ENCODE measurements at places on chromosomes 6 and 20.

- no peak for DNase-seq
Observed at GRCh38 chr6:135627092-135627715, 129.7 kb upstream of the AHI1 start.

- no peak for DNase-seq
Observed at GRCh38 chr6:22666586-22666985, 97.2 kb downstream of the HDGFL1 start.

- no peak for DNase-seq
Observed at GRCh38 chr6:40492187-40492586, 95.0 kb downstream of the LRFN2 start.

DNA sequence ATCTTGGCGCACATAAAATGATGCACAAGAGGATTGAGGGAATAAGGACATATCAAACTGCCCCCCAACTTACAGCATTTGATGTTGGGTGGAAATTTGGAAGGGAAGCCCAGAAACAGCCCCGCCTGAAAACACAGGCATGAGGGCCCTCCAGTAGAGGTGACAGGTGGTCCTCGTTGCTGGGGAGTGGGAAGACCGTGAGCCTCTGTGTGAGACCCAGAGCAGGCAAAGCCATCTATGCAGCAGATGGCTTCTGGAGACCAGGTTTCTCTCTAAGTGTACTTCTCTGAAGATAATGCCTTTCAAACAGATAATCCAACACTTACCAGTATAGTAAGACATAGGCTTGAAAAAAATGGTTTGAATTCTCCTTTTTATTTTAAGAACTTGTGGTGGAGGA is 132.2 kb upstream of the INSM1 start:
- DNase-seq = no peak

GRCh38 chr6:84867521-84867920 is 103.1 kb upstream of the TBX18 start:
- DNase-seq = no peak

DNA sequence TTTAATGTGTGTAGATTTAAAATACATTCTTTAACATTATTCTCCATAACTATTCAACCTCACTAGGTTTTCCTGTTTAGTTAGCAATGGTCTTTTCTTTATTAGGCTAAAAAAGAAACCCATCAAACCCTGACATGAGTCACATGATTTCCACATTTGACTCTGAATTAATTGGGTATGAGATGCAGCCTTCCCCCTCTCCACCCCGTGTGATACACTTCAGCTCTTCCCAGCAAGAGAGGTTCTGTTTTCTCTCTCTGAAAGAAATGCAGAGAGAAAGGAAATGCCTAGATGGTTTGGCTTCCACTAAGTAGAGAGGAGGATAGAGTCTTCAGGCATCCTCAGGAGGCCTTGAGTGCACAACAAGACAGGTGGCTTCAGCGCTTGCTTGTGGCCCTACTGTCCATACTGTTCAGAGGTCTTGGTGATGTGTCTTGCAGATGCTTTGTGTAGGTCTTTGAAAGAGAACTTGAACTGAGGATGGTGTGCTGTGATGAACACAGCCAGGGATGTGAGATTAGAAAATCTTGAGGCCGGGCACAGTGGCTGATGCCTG is 17.3 kb downstream of the FARS2 start:
- no peak for DNase-seq

GRCh38 chr6:71510057-71510713 is 221.6 kb downstream of the OGFRL1 start:
- DNase-seq = no peak

DNA sequence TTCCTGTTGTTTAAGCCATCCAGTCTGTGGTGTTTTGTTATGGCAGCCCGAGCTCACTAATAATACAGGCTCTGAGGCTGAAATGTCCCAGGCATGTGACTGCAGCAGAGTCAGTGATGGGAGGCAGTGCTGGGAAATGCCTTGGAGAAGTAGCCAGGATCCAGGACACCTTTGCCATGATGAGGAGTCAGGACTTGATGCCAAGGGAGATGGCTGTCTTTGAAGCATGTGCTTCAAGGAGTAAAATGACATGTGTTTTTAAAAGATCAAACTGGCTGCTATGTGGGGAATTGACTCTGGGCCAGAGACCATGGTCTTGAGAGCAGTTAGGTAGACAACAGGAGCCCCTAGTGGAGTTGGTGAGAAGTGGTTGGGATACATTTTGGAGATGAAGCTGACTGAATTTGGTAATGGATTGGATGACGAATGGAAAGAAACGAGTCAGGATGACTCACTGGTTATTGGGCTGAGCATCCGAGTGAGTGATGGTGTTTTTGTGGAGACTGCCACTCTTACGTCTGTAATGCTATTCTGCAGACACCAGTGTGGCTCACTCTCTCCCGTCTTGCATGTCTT is 322.2 kb downstream of the PLCB1 start:
- peak; percentile 21 for DNase-seq

DNA sequence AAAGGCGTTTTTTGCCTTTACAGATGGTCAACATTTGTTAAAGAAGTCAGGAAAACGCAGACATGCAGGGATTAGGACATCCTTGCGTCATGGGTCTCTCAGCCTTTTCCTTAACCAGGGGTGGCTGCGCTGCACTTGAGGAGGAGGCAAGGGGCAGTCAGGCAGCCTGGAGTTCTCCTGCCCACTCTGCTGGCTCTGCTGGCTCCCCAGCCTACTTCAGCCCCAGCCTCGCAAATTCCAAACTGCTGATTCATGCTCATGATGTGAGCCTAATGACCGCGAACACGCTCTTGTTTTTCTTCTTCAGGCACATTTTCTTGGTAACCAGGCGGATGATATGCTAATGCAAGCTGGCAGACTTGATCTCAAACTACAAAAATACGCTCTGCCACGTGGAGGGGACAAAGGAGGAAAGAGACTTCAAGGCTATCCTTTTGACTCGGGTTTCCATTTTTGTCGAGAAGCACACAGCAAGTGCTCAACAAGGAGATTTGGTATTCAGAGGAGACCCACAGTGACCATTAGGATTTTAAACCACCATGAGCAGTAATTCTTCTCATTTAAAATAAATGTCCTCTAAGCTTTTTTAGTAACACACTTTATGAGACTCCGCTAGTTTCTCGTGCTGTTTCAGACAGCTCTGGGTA is 290.3 kb upstream of the STXBP5 start:
- DNase-seq = no peak

GRCh38 chr6:133432021-133432989 is 191.1 kb downstream of the EYA4 start:
- DNase-seq = no peak

- no peak for DNase-seq
Observed at GRCh38 chr6:147643341-147644200, 135.1 kb downstream of the SAMD5 start.

GRCh38 chr6:168131464-168132415 is 52.7 kb upstream of the FRMD1 start:
- no peak for DNase-seq

DNA sequence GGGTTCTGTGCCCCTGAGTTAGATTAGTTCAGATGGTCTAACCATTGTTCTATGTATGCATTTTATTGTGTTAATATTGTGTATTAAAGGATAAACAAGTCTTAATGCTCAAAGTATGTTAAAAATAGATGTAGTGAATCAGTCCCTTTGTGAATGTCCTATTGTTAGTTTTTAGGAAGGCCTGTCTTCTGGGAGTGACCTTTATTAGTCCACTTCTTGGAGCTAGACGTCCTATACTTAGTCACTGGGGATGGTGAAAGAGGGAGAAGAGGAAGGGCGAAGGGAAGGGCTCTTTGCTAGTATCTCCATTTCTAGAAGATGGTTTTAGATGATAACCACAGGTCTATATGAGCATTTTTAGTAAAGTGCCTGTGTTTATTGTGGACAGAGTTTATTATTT is 12.3 kb upstream of the HMGN4 start:
- DNase-seq = no peak

- DNase-seq = no peak
Observed at GRCh38 chr6:54053881-54054391, 57.3 kb upstream of the MLIP start.

GRCh38 chr20:11555510-11555909 is 362.2 kb upstream of the BTBD3 start:
- no peak for DNase-seq

DNA sequence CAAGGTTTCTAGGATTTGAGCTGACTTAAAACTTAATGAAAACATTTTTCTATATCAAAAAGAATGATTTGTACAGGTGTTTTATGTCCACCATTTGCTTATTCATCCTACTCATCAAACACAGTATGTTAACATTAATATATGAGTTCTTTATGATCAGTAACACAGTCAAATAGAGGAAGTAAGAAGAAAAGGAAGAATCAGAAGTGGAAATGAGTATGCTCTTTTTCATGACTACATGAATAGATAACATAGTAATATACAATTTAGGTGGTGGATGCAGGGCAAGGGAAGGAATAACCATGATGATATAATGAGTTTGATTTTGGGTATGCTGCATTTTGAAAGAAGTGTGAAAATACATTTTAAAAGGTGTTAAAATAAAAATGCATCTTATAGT is 16.5 kb downstream of the KPNA5 start:
- no peak for DNase-seq

- DNase-seq = peak; percentile 46
Observed at GRCh38 chr6:169702840-169703246, 917 bp downstream of the C6orf120 start.

DNA sequence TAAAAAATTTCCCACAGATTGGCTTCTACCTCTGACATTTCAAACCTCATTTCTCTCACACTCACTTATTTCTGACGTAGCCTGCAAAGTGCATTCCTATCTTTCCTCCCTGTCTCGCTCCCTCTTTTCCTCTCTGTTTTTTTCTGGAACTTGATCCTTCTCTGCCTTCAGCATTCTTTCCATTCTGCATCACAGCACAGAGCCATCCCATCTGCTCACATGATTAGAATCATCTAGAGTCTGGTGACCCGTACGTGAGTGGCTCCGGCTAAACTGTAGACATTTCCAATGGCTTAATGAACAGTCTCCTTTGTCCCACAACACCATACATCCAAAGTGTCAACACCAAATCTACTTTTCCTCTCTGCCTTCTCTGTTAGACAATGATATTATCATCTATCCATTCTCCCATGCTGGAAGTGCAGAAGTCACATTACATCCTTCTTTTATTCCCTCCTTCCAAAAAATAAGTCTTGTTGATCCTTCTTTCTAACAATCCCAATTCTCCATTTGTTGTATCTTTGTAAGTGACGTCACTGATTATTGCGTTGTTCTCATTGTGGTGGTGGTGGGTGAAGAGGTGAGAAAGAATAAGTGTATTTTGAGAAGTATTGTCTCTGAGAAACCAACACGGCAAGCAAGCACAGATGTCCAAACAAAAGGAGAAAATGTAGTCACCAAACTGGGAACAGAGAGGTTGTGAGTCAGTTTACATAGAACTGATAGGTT is 41.6 kb downstream of the OPRM1 start:
- no peak for DNase-seq

- no peak for DNase-seq
Observed at GRCh38 chr6:139588734-139589593, 214.5 kb upstream of the CITED2 start.

- no peak for DNase-seq
Observed at GRCh38 chr6:4153514-4153985, 18.2 kb upstream of the ECI2 start.

GRCh38 chr6:26389349-26389894 is 6.5 kb downstream of the BTN2A2 start:
- no peak for DNase-seq

DNA sequence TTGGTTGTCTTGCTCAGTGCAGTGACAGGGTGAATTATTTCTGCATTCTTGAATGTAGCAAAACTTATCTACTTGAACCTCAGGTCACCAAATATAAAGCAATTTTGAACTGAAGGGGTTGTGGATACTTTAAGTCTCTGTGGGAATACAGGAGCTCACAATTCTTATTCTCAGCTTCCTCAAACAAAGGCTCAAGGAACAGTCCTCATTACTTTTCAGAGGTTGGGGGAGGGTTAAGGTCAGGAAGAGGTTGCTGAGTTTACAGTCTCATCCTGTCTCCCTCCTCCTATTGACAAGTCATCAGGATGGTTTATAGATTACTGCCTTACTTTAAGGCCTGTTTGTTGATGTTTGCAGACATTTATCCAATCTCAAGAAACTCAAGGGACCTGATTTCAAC is 143.6 kb upstream of the SPACA1 start:
- DNase-seq = no peak

DNA sequence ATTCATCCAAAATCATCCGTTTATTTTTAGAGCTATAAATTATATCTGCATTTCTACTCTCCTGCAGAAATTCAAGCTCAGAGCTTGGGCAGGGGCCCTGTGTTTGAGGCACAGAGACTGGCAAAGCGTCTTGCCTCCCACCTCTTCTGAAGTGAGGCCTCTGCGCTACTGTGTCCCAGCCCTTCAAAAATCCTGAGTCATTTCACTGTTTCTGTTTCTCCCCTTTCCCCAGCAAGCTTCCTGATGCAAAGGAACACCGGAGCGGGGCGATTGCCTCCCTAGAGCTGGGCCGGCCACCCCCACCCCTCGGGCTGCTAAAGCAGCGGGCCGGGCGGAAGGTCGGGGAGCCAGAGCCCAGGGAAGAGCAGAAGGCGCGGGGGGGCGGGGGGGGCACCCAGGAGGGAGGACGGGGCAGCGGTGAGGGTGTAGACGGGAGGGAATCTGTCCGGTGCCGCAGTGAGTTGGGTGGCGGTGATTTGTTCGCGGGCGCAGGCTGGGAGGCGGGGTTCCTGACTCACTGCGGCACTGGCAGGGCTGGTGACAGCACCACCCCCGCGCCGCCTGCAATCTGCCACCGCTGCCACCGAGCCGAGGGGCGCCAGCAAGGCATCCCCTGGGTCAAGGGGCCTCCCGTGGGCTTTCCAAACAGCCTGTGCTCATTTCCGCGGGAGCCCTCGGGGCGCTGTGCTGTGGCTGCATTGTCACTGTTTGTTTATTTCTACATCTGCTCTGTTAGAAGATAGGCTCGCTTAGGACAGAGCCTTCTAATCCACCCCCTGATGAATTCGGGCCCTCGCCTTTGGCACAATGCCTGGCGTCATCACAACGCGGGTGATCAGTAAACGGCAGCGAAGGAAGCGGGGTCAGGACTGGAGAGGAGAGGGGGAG is 46.5 kb upstream of the SNAP25 start:
- peak; percentile 18 for DNase-seq

DNA sequence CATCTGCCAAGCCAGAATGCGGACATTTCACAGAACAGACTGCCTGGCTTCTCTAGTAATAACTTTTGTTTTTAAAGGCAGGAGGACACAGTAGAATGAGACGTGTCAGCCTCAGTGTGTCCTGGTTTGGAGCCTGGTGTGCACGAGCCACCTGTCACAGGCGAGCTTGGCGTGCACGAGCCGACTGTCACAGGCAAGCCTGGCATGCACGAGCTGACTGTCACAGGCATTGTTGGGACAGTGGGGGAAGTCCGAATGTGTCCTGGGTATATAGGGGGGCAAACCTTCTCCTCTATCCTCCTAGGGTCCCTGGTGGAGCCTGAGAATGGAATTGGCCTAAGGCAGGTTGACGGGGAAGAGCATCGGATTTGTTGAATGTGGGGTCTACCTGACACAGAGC is 7.5 kb downstream of the KIF25 start:
- DNase-seq = no peak
